ENCODE measurements at places on chromosomes 7 and 10.
A peak's percentile ranks its signal among the peaks of the same experiment; 100 is the strongest.

DNA sequence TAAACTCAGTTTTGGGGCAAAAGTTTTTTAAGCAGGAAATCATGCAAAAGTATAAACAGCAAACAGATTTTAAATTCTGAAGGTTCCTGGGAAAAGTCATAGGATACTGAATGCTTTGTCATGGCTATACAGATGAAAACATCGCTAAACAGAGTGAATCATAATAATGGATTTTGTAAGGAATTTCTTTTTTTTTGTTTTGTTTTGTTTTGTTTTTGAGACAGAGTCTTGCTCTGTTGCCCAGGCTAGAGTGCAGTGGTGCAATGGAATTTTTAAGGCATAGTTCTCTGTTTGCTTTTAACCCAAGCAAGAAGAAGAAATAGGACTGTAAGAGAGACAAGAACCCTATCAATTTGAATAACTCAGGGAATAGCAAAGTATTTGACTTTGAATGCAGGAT is 285.3 kb downstream of the NRG3 start:
- DNase-seq, result no peak

DNA sequence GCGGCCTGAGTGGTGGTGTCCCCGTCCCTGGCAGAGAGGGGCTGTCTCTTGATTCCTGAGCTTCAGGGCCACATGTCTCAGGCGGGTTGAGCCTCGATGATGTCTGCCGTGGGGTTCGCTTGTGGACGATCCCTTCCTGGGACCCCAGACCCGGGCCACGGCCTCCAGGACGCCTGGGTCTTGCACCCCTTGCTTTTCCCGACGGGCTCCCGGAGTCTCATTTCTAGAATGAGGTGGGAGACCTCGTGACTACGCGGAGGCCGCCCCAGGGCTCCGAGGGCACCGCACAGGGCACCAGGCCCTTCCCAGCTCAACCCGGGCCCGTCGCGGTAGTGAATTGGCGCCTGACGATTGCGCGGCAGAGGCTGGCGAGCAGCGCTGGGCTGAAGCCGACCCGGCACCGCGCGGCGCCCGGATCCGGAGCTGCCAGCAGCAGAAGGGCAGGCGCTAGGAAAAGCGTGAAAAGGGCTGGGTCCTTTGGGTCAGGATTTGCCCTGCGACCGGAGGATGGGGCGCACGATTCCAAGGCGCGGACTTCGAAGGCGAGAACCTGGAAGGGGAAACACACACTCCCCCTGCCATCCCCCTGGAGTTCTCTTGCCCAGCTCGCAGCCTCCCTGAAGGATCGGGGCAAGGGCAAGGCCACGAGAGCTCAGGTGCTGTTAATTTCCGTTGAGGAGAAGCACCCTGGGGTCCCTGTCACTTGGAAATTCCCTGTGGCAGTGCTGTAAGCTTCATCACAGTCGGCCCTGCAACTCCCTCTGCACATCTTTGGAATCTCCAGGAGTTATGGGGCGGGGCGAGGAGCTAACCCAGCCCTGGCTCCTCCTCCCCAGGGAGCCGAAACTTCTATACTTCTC is 15.5 kb downstream of the TLX1 start:
- DNase-seq, result no peak

GRCh38 chr7:22316914-22317313 is 40.0 kb downstream of the RAPGEF5 start:
- no peak for DNase-seq

DNA sequence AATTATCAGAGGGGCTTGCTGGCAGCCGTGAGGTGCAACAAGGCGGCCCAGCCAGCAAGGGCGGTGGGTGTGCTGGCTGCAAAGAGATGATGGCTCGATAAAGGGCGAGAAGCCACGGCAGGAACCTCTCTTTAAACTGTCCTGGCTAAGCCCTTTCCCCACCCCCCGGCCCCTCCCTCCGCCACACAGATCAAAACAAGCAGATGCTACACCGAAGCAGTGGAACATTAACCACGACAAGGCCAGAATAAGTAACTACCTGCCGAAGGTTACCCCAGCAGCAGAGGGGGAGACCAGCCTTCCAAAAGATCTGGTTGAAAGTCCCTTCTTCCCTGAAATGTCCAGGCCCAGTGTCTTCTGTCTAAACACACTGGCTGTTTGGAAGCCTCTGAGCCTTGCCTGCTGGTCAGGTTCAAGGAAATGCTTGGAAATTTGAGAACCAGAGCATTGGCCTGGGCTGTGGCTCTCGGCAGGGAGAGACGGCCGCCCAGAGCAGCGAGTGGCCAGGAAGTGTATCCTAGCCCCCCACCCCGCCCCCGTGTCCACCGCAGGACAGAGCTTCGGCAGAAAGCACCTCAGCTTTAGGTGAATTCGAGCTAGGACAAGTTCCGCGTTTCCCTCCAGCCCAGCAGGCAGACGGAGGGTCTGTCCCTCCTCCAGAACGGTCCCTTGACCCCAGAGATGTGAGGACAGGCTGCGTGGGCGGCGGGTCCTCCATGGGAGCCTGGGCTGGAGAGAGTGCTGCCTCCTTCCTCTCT is 2.1 kb downstream of the FAM20C start:
- DNase-seq, result peak; percentile 79

GRCh38 chr10:34931216-34931615 is 116.1 kb upstream of the PARD3 start:
- DNase-seq, result no peak

GRCh38 chr10:91460681-91461080 is 50.5 kb downstream of the HECTD2 start:
- no peak for DNase-seq

DNA sequence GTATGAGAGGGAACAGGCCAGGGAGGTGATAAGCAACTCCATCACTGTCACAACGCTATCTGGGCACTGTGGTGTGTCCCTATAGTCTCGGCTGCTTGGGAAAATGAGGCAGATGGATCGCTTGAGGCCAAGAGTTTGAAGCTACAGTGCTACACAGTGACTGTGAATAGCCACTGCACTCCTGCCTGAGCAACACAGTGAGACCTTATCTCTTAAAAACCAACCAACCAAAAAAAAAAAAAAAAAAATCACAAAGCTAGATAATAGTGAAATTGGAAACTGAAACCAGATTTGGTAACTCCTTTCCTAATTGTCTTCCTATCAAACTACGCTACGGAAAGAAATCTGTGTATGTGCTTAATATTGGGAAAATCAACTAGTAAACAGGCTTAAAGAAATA is 14.1 kb downstream of the MICU1 start:
- DNase-seq, result no peak

- DNase-seq, result no peak
Measured at GRCh38 chr7:29091715-29092114, 54.6 kb downstream of the CPVL start.

GRCh38 chr7:14717169-14717568 is 185.4 kb downstream of the DGKB start:
- DNase-seq, result no peak

DNA sequence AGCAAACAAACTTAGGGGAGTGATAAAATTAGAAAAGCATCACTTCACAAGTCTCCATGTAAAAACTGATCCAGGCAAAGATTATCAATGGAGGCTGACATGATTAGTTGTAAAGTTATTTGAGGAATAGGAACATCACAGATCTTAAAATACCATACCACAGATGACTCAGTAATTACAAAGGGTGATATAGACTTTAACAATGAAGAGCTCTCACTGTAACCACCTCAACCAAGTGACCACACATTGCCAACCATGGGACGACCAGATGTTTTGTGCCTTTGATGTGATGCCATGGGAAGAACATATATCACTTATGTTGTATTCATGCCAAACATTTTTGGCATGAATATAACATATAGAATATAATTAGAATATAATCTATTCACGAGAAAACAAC is 11.7 kb downstream of the AASS start:
- no peak for DNase-seq

GRCh38 chr10:80172896-80173295 is 32.4 kb downstream of the ANXA11 start:
- DNase-seq, result no peak

DNA sequence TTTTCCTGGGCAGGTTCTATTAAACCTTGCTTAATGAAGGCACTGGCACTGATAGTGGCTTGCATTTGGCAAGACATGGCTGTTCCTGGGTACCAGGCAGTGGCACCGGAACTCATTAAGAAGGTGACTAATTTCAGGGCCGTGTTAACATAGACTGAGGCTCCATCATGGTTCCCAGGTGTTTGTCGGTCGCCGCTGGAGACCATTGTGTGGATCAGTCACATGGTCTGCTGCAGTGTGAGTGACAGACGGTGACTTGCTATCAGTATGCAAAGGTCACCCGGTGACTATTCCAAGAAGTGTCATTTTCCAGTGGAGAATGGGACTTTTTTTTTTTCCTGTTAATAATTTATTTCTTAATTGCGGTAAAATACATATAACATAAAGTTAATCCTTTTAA is 106.3 kb downstream of the INSYN2A start:
- no peak for DNase-seq

DNA sequence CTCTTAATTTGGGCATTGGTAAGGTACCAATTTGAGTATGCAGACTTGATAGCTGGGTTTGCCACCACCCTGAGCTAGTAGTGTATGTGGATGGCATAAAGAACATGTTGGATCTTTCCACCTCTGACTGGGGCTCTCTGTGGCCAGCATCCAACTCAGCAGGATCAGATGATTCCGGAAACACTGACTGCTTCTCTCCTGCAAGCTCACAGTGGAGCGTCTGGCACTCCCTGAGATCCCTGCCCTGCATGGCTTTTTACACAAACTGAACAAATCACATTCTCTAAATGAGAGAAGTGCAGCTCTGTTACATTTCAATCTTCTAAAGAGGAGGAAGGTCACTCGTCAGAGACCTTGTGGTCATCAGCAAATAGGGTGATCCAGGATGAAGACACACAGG is 1057.5 kb downstream of the NRG3 start:
- no peak for DNase-seq

DNA sequence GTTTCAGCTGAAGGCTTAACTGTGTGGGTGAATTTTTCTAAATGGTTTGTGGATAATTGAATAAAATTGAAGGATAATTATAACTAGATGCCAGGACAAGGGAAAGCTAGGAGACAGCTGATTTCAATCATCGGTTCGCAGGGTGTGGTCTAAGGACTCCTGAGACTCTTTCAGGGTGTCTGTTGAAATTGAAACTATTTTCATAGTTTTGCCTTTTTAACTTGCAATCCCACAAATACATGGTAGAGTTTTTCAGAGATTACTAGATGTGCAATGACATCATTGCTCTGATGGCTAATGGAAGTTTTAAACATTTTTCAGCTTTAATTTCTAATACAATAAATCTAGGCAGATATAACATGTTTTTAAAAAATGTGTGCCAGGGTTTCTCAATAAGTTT is 18.5 kb downstream of the TRUB1 start:
- DNase-seq, result no peak

All from aorta (tissue), 5 donors.